ENCODE measurements at places on chromosomes 1 and 21.

- DNase-seq = no peak
Observed at GRCh38 chr1:37056325-37056724, 22.0 kb upstream of the GRIK3 start.

GRCh38 chr1:41365772-41366454 lies 4.7 kb downstream of the FOXO6 start:
- DNase-seq = no peak

GRCh38 chr1:108505763-108506070 lies 54.2 kb upstream of the EEIG2 start:
- no peak for DNase-seq

GRCh38 chr1:73106931-73107330 lies 824.6 kb upstream of the NEGR1 start:
- DNase-seq = no peak

GRCh38 chr1:161388639-161389038 lies 21.0 kb upstream of the CFAP126 start:
- no peak for DNase-seq

DNA sequence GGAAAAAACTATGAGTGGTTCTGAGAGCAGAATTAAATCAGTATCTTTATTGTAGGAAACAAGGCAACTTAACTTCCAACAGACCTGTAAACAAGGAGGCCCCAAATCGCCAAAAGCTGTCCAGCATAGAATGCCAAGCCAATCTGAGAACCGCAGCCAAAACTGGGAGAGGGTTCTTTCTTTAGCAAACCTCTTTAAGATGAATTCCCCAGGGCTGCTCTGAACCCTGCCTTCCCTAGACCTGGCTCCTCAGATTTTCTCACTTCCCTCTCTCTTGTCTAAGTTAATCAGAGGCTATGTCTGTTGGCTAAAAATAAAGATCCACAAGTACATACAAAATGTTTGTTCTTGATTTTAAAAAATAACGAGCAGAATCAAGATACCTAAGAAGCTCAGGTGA lies 141.4 kb downstream of the SMYD3 start:
- no peak for DNase-seq

- DNase-seq = peak; percentile 66
Observed at GRCh38 chr1:52127181-52128180, 14.4 kb upstream of the ZFYVE9 start.

GRCh38 chr1:65509912-65510680 lies 89.6 kb downstream of the LEPR start:
- DNase-seq = peak; percentile 84

GRCh38 chr1:151003180-151003579 lies 3.5 kb downstream of the MINDY1 start:
- DNase-seq = no peak

- DNase-seq = no peak
Observed at GRCh38 chr1:204645666-204646065, 39.9 kb downstream of the LRRN2 start.

- DNase-seq = peak; percentile 41
Observed at GRCh38 chr1:222798116-222798515, 16.7 kb upstream of the DISP1 start.
